SK-N-SH treated with all-trans-retinoic acid at 6 μM for 48 hours (cell line): ENCODE measurements at places on chromosomes 2 and 18.

DNA sequence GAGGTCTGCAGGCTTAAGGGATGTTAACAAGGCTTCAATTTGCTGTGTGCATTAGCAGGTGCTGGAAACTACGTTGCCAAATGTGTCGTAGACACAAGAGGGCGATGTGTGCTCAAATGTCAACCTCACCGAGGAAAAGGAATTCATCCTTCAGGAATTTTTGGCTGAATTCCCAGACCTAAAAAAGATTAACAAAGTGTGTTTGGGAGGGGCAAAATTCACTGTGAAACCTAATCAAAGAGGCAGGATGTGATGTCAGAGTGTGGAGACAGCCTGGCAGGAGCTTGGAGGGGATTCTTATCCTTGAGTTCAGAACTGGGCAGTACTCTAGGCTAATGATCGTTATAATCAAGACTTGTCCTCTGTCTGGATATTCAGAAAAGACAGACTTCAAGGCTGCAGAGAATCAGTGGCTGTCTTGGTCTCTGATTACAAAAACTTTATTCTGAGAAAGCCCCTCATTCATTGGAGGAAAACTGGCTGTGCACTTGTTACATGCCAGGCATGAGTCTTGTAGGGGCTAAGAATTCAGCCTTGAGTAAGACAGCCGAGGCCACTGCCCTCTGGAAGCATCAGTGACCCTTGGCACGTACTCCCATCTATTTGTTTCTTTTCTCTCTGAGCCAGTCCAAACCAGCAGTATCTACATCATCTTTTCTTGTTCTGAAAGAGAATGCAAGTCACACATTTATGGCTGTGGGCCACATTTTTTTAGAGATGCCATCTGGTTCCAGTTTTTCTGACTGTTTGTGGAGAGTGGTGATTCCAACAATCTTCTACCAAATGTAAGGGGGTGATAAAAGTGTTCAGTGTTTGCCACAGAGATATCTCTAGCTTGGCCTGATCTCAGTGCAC lies 18.7 kb upstream of the SCYGR1 start:
- ATAC-seq = peak; percentile 91

DNA sequence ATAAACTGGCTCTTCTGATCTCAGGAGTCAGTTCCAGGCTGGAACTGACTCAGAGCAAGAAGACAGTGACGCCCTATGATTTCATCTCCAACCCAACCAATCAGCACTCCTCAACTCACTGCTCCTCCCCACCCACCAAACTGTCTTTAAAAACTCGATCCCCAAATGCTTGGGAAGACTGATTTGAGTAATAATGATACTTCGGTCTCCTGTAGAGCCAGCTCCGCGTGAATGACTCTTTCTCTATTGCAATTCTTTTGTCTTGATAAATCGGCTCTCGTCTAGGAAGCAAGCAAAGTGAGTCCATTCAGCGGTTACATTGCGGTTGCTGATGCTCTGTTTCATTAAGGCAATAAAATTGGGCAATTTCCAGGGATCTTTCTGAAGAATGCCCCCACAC lies 1025.3 kb upstream of the CNTNAP5 start:
- no peak for ATAC-seq

DNA sequence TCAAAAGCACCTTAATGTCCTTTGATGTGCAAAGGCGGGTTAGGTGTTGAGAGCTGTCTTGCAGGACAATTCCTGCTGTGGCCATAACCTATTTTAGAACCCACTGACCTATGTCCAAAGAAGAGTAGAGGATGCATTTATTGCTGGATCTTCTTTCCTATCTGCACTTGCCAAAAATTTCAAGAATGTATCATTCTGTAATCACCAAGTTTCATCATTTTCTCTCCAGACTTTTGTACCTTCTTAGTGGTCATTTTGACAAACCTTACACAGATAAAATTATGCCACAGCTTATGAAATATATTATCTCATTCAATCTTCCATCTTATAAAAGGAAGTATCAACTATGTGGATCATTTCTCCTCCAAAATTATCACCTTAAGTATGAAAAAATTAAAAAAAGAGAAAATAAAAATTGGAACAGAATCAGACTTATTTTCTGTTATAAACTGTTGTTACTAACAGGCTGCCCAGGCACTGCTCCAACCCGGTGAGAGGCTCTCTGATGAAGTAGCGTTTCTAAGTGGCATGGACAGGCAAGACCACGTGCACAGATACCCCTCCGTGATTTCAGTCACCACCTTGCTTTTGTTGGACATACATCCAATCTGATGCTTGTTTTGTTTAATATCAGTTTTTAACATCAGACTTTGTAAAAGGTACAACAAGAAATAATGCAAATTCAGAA lies 559.9 kb upstream of the ID2 start:
- ATAC-seq = peak; percentile 60

DNA sequence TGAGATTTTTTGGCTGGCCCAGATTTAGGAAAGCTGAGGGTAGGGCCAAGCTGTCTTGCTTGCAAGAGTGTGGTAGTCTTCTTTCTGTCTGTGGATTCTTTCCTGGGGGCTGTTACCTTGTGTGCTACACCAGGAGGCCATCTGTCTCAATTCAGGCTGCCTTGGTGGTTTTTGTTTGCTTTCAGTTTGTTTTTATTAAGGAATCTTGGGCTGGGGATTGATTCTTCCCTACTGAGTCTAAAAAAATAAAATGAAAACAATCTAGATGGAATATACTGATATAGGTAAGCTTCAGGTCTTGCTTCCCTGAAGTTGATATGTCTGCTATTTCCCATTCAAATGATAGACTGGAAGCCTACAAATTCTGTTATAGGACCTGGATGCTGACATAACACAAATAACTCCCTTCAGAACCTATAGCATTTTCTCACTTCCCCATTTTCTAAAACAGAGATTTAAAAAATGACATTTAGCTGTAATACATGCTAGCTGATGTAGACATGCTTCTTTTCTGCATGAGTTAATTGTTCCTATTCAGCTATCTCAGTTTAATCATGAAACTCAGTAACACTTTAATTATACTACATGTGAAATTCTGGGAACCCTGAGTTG lies 5.3 kb downstream of the LHCGR start:
- no peak for ATAC-seq

- no peak for ATAC-seq
These were observed 182.0 kb downstream of the PRKCE start for GRCh38 chr2:45833301-45833967.

- no peak for ATAC-seq
These were observed 213.9 kb downstream of the NDUFA10 start for GRCh38 chr2:239811111-239811781.

DNA sequence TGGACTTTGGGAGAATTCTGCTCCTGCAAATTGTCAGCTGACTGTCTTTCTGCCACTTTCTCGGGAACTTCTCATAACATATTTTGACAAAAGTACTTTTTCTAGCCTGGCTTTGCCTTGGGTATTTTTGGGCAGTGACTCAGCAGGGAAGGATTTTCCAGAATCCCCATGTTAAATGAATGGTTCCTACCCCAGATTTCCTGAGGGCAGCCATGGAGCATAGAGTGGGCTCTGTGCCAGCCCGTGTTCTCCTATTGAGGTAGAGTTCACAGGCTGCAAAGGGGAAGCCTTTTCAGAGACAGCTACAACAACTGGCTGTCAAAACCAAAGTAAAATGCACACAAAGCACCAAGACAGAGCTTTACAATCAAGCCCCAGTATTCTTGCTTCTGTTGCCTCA lies 59.8 kb downstream of the BMP10 start:
- ATAC-seq = no peak

DNA sequence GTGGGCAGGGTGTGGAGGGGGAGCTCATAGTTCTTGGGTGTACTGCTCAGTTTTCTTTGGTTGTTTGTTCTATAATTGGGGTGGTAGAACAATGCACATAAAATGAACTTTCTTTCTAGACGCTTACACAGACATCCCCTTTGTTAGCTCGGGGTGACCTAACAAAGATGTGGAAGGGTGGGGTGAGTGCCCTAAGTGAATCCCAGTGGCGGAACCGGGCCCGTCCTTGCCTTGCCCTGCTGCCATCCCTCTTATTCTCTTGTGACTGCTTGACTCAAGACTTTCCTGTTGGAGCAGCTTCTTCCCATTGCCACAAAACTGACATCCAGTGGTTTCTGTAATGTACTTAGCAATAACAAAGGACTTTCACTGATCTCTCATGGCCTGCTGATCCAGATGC lies 268.1 kb downstream of the PTGR3 start:
- no peak for ATAC-seq

GRCh38 chr2:142827170-142827569 lies 50.3 kb upstream of the KYNU start:
- no peak for ATAC-seq

DNA sequence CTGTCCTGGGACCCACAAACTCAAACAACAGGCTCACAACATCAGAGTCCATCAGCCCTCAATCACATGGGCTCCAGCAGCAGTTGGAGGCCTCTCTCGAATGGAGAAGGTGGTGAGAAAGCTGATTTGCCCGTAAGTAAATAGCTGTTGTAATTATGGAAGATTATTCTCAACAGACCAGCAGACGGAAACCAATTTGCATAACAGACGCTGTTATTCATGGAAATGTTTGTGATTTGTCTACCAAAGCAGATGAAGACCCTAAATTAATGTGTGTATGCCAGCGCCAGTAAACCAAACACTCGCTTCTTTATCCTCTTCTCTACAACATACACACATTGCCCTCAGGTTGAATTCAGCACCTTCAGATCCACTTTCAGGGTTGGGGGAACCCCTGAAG lies 23.4 kb upstream of the GALNT14 start:
- ATAC-seq = no peak

GRCh38 chr2:164568317-164568716 lies 53.0 kb downstream of the GRB14 start:
- ATAC-seq = no peak

- no peak for ATAC-seq
These were observed 151.5 kb downstream of the VAPA start for GRCh38 chr18:10065296-10065695.

DNA sequence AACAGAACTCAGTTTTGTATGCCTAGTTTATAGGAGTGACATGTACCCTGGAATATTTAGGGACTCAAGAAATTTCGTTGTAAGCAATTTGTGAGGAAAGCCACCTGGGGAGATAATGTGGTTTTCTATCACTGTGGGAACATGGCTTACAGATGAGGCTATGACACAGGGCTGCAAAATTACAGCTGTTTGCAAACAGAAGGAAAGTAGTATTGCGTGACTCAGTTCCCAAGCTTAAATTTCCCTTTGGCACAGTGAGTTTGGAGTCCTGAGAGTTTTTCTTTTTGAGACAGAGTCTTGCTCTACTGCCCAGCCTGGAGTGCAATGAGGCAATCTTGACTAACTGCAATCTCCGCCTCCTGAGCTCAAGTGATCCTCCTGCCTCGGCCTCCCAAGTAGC lies 149.8 kb downstream of the MYO5B start:
- no peak for ATAC-seq

DNA sequence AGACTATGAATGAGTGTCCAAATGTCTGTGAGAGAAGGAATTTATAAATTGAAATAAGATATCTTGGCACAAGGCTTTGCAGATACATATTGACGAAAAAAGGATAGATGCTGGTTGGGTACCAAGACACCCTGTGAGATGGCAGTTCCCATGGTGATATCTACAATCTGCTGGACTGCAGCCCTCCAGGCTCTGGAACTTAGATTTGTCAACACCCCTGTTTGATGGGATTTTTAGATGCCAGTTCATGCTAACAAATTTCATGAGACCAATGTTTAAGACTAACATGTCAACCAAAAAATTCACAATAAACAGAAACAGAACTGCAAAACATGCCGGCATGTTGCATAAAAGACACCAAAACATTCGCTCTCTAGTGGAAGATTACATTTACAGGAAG lies 400.3 kb upstream of the CNTNAP5 start:
- ATAC-seq = no peak

- no peak for ATAC-seq
These were observed 19.4 kb downstream of the PLEKHA3 start for GRCh38 chr2:178499640-178500039.

DNA sequence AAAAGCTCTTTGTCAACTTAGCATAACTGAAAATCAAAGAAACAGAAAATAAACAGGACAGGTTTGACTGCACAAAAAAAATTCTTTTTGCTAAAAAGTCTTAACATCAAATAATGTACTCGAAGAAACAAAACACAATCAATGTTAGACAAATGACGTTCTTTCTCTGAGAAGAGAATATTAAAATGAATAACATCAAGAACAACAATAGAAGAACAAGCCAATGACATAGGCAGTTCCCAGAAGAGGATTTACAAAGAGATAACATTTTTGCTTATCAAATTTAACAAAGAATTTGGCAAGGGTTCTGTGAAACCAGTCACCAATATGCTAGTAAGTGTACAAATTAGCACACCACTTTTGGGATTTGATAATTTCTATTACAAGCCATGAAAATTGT lies 5.8 kb downstream of the GPR55 start:
- ATAC-seq = no peak

DNA sequence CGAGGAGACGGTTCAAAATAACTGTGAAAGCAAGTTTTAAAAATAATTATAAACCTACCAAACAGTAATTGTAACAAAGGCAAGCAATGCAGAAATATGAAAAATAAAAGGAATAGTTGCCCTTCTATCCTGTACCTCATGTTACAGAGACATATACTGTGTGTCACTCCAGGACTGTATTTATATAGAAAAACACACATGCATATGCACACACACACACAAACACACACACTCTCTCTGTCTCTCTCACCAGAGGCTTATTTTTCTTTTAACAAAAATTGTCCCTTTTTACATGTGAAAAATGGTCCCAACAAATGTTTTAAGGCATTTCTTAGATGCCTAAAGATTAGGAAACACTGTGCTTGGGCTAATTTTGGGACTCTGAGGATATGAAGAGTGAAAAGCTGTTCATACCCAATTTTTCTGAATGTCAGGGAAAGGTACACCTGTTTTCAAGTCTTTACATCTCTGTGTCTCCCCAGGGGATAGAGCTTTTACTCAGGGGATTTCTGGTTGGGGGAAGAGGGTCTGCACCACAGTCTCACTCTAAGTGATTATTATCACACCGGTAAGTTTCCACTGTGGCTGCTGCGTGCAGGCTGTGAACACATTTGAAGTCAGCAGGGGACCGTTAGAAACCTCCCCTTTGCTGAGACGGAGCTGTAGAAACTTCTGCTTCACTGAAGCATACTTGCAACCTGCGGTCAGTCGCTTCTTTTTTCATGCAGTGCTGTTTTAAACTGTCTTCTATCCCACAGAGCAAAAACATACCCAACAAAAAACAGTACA lies 51.4 kb upstream of the SPAG16 start:
- ATAC-seq = peak; percentile 69

GRCh38 chr2:11290211-11290610 lies 54.2 kb downstream of the ROCK2 start:
- ATAC-seq = no peak

DNA sequence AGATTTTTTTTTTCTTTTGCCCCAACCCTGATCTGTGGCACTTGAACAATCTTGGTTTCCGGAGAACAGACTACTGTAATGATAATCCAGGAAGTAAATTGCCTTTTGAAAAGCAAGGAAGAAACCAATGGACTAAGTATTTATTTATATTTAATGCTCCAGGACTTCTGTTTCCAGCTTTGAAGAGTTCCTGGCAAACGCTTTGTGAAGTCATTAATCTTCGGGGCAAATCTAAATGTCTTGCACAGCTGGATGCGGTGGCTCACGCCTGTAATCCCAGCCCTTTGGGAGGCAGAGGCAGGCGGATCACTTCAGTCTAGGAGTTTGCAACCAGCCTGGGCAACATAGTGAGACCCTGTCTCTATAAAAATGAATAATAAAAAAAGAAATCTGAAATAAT lies 135.1 kb upstream of the GATA6 start:
- no peak for ATAC-seq

GRCh38 chr2:225842939-225843338 lies 443.4 kb downstream of the NYAP2 start:
- 0 out of 3 replicates have a peak, but pooled peaks have one; percentile 36 for ATAC-seq
